ENCODE measurements at places on chromosomes 2 and 18.
A peak's percentile ranks its signal among the peaks of the same experiment; 100 is the strongest.

DNA sequence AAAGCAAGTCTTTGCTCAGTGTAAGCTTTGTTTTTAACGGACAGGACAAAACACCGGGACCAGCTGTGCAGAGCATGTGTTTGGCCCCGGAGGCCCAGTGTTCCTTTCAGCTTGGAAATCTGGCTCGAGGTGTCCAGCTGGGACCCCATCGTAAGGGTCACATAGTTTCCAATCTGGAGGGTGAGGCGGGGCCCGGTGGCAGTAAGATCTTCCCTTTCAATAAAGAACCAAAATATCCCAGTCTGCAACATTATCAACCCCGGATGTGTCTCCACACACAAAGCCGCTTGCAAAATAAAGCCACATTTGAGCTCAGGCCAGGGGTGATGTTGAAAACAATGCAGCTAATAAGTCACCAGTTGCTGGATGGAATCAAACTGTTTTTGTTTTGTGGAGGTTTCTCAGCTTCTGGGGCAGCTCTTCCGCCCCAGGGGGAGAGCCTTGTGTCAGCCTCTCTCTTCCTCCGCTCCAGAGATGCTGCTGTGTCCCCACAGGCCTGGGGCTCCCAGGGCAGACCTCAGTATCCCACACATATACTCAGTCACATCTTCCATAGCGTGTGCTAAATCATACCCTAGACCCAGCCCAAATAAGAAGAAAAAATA, 138.6 kb upstream of the GLI2 start:
- DNase-seq, result peak; percentile 29

DNA sequence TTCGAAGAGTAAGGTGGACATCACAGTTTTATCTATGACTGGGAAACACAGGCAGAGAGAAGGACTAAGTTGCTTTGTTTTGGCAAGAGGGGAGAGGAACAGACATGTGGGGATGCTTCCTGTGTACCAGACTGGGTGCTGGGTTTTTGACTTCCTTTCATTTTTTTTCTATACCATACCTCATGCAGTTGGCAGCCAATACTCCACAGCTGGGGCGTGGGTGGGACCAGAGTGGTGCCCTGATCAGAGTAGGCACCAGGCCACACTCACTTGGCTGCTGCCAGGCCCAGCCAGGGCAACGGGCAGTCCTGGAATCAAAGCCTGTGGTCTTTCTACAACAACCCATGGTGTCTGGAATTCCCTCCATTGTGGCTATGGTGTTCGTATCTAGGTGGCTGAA, 45.2 kb downstream of the SH3RF3 start:
- no peak for DNase-seq

DNA sequence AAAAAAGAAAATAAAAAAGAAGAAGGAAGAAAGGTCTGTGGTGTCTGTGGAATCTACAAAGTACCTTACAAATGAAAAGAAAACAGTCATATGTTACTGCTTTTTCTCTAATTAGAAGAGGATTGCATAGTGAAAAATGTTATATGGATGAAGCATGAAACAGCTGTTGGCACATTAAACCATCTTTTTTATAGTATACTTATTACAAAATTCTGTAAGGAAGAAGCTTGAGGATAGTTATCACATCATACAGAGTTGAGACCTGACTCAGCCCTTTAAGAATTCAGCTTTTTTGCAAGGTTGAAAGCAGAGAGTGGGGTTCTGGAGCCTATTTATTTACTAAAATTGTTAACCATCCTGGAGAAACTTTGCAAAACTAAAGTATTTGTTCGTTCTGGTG, 222.7 kb downstream of the PHLPP1 start:
- DNase-seq, result no peak

- no peak for DNase-seq
Measured at GRCh38 chr2:119230219-119231185, 6.9 kb downstream of the STEAP3 start.

GRCh38 chr2:26612034-26612433, 29.1 kb downstream of the CIB4 start:
- DNase-seq, result no peak

DNA sequence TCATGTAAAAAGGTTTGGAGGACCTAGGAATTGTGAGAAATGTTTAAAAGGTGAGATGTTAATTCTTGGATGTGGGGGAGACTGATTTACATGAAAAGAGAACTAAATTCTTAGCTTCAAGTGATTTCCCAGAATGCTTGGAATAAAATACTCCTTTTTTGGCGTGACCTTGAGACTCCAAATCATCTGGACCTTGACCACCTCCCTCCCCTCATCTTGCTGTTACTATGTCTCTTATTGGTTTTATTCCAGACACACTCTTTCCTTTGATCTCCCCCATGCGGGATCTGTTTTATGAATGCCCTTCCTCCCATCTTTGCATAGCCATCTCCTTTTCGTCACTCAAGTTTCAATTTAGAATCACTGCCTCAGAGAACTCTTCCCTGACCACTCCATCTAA, 20.0 kb upstream of the LRRTM1 start:
- no peak for DNase-seq

DNA sequence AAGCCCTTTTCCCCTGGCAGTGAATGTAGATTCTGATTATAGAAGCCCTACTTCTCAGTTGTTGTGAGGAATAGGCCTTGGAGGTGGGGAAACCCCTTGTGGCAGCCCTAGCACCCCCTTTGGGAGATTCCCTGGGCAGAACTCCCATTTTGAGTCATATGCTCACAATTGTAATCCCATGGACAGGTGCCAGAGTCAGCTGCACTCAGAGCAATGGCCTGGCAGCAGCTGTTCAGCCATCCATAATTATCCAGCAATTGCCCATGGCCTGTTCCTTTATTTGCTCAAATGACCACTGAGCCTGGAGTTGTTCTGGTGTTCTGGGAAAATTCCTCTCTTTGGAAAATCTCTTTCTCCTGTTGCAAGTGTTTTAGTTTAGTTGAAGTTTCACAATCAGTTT, 71.7 kb downstream of the PTRHD1 start:
- DNase-seq, result peak; percentile 86

DNA sequence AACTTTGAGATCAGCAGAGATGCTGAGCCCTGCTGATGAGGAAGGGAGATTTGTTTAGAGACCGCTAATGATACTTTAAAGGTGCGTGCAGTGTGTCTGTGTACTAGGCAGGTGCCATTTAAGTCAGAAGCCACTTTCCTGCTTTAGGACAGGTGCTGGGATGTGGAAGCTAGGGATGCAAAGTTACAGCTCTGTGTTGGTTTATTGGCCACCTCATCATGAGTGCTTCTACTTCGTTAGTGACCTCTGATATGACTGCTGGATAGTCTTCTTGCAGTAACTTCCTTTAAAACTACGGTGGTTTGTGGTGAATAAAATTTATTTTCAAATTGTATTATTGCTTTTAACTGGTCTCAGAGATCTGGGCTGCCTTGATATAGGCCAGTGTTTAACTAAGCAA, 44.1 kb downstream of the FMNL2 start:
- no peak for DNase-seq

- no peak for DNase-seq
Measured at GRCh38 chr2:48525269-48525943, 4.5 kb upstream of the STON1 start.

GRCh38 chr2:392926-393280, 105.0 kb upstream of the ALKAL2 start:
- DNase-seq, result no peak

- no peak for DNase-seq
Measured at GRCh38 chr2:191954451-191954850, 107.6 kb upstream of the CAVIN2 start.

- no peak for DNase-seq
Measured at GRCh38 chr2:199322151-199322550, 135.6 kb downstream of the SATB2 start.

GRCh38 chr18:44632469-44633145, 48.1 kb upstream of the SETBP1 start:
- DNase-seq, result no peak

DNA sequence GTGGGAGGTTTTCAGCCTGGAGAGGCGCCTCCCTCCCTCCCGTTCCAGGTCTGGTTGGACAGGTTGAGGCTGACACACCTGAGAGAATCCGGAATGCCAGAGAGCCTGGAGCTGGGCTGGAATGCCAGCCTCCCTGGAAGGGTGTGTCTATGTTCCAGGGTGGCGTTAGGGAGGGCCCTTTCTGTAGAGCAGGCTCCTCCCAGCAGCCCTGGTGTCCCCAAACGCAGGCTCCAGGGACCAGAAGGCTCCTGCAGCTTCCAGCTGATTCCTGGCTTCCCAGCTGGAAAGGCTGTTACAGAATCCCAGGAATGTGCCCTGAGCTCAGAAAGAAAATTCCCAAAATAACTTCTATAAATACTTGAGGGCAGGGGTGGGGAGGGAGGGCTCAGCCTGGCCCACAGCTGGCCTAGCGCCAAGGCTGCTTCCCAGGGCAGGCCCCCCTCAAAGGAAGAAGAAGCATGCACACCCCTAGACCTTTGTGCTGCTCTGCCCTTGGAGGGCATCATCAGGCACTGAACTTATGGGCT, 85.4 kb downstream of the STPG4 start:
- no peak for DNase-seq

- no peak for DNase-seq
Measured at GRCh38 chr2:181991171-181991885, 5.7 kb downstream of the PPP1R1C start.

DNA sequence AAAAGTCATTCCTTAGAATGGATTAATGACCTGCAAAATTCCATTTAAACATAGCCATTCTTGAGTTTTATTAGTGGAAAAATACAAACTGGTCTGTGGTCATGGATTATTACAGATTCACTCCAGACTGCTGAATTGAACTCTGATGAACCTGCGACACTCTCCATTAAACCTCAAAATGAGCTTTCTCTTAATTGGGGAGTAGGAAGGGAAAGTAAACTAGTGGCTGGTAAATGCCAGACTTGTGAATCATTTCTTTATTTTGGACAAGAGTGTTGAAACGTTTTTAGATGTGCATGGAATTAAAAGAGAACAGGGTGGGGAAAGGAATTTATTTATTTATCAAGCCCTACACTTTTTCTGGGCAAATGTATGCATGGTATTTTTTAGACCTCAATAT, 321.2 kb upstream of the FANCL start:
- DNase-seq, result no peak

GRCh38 chr18:8140841-8141501, 468.3 kb upstream of the RAB12 start:
- DNase-seq, result no peak

GRCh38 chr18:24964216-24964615, 387.8 kb downstream of the ZNF521 start:
- DNase-seq, result no peak

DNA sequence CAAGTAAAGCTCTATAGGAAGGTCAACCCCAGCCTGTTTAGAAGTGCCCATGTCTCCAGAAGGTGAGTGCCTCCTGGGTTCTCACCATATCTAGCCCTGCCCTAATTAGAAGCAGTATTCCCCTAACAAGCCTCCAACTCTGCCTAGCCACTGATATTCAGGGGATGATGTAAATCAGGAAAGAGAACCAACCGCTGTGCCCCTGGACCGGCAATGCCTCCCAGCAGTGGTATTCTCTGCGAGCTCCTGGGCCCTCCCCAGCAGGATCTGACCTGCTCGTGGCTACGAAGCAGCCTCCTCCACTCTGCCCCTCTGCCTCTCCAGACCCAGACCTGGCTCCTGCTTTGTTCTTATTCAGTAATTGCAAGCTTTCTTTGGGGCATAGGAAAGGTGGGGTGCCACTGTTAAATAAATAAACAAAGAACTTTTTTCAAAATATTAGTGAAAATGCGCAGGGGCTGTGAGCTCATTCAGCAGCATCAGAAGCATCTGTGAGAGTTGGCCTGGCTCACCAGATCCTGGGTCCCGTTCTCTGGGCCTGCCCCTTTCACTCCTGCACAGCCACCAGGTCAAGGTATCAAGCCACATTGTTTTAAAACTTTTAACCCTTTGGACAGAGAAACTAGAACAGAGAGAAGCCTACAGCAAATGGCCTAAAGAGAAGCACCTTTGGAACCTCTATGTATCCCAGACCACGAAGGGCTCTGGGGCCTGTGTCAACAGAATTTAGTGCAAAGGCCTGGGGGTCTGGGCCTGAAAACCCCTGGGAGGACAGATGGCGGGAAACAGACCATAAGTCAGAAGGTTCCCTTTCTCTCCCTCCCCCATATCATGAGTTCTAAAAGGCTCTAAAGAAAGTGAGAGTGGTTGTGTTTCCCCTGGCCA, 11.9 kb downstream of the MREG start:
- DNase-seq, result no peak

GRCh38 chr2:113156278-113157117, 17.3 kb upstream of the PSD4 start:
- no peak for DNase-seq

DNA sequence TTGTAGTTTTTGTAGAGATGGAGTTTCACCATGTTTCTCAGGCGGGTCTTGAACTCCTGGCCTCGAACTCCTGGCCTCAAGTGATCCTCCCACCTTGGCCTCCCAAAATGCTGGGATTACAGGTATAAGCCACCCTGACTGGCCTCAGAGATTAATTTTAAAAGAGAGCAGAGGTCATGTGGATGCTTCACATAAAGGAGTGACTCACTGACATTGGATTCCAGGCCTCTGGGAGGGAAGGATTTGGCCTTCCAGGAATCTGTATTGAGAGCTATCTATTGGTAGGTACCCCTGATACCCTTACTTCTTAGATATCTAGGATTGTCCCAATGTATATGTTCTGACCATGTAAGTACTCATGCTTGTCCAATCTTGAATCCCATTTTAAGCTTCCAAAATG, 138.4 kb downstream of the FAM161A start:
- DNase-seq, result no peak

- DNase-seq, result no peak
Measured at GRCh38 chr2:216546241-216546640, 47.6 kb downstream of the RPL37A start.

- no peak for DNase-seq
Measured at GRCh38 chr2:108587621-108588020, 53.4 kb downstream of the LIMS1 start.

GRCh38 chr2:120455390-120455789, 109.5 kb downstream of the INHBB start:
- DNase-seq, result no peak

- DNase-seq, result no peak
Measured at GRCh38 chr2:129849559-129850160, 129.8 kb upstream of the RAB6C start.

DNA sequence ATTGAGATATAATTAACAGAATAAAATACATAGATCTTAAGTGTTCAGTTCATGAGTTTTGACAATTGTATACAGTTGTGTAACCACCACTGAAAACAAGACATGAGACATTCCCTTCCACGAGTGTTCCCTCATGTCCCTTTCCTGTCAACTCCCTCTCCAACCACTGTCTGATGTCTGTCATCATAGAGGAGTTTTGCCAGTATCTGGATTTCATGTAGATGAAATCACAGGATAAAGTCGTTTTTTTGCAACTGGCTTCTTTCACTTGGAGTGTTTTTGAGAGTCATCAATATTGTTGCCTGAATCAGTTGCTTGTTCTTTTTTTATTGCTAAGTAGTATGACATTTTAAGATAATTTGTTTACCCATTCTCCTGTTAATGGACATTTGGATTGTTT, 52.7 kb downstream of the RBMS1 start:
- no peak for DNase-seq

DNA sequence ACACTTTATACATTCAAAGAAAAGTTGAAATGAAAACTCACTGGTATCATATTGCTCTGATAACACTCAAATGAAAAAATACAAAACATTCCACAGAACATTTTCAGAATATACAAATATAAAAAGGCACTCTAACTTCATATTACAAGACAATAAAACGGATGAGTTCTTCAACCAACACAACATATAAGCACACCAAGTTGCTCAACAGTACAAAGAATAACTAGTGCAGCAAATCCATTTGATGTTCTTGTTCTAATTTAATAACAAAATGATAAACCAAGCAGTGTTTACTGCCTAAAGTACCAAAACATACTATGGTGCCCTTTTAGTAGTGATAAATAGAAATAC, 60.8 kb upstream of the PGAP1 start:
- DNase-seq, result no peak
